GM18507 (cell line): ENCODE measurements at places on chromosomes 1 and 21.

DNA sequence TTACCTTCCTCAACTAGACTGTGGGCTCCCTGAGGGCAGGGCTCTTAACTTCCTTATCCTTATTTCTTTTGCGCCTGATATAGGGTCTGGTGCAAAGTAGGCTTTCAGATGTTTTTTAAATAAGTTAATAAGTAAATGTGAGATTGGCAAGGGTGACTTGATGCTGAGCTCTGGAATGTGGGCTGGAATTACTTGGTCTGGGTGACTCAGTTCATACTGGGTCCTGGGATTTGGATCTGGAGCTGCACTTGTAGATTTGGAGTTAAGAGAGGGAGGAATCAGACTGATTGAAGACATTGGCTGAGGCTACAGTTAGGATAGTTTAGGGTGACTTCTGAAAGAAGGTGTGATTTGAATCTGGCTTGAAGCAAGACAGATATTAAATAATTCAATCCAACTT, 190.9 kb downstream of the GIPC2 start:
- DNase-seq, result no peak

GRCh38 chr1:52825868-52826267, 16.7 kb upstream of the ZYG11A start:
- DNase-seq, result no peak

DNA sequence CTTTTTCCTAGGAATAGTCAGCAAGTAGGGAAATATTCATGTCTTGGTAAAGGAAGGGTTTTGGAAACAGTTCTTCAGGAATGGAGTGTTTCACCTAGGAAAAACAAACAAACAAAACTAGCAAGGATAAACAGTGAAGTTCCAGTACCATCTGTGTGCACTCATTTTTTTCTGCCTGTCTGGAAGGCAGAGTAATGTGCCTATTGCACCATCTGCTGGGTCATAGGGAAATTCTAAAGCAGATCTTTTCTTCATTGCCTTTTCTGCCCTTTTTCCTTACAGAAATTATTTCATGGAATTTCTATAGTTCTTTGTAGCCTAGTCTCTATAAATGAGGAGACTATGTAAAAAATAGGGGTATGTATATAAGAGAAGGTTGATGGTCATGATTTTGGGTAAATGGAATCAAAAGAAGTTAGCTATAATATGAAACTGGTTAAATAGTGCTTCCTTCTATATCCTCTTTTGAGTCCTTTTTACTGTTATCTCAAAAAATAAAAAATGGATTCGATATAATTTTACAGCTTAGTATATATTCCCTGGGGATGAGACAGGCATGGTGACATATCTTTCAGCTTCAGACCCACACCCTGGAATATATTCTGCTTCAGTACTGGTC, 3.4 kb upstream of the HRNR start:
- no peak for DNase-seq

DNA sequence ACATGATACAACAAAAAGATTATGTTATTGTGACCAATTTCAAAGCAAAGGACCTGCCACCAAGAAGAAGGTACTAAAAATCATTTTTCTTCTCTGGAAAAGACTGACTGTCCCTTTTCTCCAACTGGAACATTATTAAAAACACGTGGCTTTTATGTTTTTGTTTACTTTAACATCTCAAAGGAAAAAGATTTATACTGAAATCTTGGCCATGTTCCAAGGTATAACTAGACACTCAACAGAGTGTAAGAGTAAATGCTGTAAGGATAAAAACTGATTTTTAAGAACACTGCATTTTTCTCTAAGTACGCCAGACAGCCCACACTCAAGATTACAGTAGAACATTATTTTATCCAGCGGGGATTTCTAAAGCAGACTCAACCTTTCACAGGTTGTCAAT, 62.1 kb downstream of the BRWD1 start:
- no peak for DNase-seq

DNA sequence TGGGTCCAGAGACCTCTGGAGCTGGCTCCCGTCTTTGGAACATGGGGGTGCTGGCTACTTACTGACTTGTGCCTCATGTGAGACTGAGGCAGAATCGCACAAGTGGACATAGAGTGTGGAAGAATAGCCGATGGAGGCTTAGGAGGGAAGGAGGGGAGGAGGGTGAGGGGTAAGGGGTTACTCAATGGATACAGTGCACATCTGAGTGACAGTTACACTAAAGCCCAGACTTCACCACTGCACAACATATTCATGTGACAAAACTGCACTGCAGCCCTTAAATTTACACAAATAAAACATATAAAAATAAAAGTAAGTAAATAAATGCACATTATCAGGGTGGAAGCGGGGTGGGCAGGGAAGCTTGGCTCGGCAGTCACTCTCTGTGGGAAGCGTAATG, 197.7 kb upstream of the RAB4A start:
- no peak for DNase-seq

- DNase-seq, result no peak
Measured at GRCh38 chr1:165884009-165884689, 56.7 kb downstream of the UCK2 start.

DNA sequence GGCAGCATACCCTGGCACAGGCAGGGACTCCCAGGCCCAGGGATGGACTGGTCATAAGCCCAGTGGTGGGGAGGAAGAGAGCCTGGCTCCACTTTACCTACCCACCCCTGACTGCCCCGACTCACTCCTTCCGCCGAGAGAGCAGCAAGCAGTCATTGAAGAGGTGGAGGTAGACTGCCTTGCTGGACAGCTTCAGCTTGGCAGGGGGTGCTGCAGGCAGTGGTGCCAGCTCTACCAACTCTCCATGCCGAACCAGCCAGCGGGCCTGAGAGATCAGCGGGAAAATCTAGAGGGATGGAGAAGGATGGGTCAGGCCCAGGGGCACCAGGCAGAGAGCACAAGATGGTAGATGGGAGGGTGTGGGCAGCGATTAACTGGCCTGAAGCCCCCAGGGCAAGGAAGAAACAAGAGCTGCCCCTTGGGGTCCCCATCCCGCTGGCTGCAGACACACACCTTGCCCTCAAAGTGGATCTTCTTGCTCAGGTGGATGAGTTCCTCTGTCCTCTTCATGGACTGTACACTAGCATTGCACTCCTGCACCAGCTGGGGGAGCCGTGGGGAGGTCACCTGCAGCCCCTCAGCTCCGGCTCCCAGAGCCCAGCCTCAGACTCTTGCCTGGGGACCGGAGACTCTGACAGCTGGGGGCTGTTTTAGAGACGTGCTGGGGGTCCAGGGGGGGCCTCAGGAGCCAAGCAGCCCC, 7.7 kb downstream of the ARHGEF19 start:
- no peak for DNase-seq

DNA sequence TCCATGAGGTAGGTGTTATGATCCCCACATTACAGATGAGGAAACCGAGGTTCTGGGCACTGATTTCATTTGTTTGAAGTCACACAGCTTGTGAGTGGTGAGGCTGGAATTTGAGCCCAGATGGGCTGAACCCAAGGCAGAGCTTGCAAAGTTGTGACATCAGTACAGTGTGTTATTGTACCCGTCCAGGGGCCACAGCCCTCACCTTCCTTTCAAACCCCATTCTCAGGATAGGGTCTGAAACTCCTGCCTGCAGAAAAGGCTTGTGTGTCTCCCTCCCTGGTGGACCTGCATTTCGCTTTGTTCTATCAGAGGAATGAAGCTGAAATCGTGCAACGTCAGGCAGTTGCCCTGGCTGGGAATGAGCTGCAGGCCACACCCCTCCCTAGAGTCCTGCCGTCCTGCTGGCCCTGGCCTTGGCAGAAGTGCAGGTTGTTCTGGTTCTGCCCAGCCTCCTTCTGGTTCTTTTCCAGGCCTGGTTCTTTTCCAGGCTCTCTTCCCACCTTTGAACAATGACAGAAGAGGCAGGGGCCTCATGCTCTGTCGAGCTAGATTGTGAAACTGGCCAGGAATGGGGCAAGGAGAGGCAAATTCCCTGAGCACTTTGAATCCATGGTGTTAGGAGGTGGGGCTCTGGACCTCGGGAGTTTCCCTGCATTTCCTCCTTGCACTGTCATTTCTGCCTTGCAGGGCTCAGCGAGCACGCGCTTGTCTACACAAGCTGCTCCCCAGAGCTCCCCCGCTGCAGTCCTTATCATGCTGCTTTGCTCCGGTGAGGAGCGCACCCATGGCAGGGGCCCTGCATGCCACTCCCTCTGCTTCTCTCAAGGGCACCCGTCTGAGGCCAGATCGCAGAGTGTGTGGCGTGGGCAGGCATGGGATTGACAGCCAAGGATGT, 8.2 kb upstream of the MYOM3 start:
- DNase-seq, result no peak

GRCh38 chr1:188719735-188720134, 1757.9 kb downstream of the BRINP3 start:
- no peak for DNase-seq

GRCh38 chr1:25701030-25701785, 84.6 kb downstream of the MAN1C1 start:
- DNase-seq, result no peak

DNA sequence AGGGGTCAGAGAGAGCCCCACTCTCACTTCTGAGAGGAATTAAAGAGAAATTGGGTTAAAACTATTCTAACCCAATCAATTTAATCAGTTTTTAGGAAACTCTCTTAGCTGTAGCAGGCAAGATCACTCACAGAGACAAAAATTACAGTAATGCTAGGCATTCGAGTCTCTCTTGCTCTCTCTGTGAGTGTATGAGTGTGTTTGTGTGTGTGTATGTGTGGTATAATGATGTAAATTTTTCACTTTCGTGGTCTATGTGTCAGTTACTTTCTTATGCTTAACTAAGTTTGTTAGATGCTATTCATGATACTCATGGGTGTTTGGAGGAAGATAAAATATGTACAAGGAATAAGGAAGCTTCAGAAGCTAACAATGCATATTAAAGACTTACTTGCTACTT, 131.3 kb downstream of the FASLG start:
- no peak for DNase-seq

- no peak for DNase-seq
Measured at GRCh38 chr1:238982736-238983135, 403.6 kb upstream of the CHRM3 start.

DNA sequence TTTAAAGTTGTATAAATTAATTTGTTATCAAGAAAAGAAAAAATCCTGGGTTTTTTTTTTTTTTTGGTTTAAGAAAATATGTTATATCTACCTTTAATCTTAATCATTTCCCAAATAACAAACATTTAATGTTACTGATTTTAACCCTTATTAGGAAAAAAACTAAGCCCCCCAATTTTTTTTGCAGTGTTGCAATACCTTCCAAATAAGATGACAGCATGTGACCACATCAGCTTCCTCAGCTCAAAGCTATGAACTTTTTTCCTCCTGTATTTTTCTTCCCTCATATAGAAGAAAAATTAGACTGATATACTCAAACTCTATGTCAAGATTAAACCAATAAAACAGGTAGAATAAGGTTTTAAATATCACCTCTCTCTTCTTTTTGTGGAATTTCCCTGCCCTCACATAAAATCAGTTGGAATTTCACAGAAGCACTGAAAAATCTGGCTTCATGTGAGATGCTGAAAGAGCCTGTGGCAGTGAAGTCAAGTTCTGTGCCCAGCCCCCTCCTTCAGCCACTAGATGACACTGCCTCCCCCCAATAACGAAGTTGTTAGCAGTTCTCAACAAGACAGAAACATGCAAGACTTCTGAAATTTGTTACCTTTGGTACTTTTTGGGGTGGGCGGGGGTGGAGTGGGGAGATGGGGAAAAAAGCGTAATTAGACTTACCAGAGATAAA, 9.6 kb upstream of the SMYD2 start:
- no peak for DNase-seq

GRCh38 chr1:245987219-245987545, 519.9 kb downstream of the SMYD3 start:
- no peak for DNase-seq

DNA sequence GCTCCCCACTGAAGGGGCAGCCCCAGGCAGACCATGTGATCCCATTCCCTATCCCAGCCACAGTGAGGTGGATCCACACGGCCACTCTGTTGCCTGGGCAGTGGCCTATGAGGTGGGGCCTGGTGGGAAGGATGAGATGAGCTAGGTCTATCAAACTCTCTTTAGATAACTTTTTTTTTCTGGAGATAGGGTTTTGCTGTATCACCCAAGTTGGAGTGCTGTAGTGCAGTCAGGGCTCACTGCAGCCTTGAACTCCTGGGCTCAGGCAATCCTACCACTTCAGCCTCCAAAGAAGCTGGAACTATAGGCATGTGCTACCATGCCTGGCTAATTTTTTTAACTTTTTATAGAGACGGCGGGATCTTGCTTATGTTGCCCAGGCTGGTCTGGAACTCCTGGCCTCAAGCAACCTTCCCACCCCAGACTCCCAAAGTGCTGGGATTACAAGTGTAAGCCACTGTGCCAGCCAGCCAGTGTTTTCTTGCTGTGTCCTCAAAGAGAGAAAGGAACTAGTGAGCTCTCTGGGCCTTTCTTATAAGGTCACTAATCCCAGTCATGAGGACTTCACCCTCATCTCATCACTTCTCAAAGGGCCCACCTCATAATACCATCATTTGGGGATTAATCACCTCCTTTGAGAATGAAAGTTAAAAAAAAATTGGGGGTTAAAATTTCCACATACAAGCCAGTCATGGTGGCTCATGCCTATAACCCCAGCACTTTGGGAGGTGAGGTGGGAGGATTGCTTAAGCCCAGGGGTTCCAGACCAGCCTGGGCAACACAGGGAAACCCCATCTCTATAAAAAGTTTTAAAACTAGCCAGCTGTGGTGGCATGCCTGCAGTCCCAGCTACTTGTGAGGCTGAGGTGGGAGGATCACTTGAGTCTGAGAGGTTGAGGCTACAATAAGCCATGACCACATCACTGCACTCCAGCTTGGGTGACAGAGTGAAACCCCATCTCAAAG, 36.6 kb downstream of the H3-3A start:
- DNase-seq, result no peak

GRCh38 chr1:230690101-230690500, 23.8 kb downstream of the AGT start:
- no peak for DNase-seq

DNA sequence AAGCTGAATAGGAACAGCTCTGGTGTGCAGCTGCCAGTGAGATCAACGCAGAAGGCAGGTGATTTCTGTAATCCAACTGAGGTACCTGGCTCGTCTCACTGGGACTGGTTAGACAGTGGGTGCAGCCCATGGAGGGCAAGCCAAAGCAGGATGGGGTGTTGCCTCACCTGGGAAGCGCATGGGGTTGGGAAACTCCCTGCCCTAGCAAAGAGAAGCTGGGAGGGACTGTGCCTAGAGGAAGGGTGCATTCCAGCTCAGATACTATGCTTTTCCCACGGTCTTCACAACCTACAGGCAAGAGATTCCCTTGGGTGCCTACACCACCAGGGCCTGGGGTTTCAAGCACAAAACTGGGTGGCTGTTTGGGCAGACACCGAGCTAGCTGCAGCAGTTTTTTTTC, 183.2 kb downstream of the DNM3 start:
- no peak for DNase-seq

- no peak for DNase-seq
Measured at GRCh38 chr1:241156231-241156965, 200.6 kb downstream of the RGS7 start.

- no peak for DNase-seq
Measured at GRCh38 chr21:36988536-36988935, 18.0 kb upstream of the RIPPLY3 start.
